ENCODE measurements at places on chromosomes 5 and 9.

GRCh38 chr9:70110194-70111041, 66.8 kb downstream of the MAMDC2 start:
- DNase-seq: no peak

DNA sequence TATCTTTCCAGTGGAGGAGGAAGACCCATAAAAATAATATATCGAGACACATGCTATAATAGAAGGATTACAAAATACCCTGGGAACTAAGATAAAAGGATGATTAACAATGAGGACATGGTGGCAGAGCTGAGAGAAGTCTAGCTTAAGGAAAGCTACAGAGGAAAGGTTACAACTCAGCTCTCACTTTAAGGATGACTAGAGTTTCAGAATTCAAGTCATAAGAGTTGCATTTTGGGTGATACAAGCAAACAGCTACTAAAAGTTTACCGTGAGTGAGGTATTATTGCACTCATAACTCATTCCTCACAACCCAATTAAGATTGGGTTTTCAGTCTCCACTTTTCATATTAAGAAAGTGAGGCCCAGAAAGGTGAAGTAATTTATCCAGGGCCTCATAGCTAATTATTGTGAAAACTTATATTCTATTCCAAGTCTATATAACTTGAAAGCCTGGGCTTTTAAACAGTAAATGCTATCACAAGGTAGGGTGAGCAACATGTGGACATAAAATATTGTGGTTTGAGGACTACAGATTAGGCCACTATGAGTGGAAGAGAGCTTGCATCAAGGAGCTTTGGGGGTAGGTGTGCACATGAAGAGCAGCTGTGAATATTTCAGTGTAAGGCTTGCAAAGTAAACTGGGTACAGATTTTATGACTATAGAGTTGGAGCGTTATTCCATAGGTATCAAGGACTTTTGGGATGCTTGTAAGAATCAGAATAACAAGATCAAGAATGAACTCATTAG, 28.0 kb downstream of the JAKMIP2 start:
- no peak for DNase-seq

- DNase-seq: no peak
Observed at GRCh38 chr9:136729144-136729543, 13.6 kb downstream of the LCN10 start.

DNA sequence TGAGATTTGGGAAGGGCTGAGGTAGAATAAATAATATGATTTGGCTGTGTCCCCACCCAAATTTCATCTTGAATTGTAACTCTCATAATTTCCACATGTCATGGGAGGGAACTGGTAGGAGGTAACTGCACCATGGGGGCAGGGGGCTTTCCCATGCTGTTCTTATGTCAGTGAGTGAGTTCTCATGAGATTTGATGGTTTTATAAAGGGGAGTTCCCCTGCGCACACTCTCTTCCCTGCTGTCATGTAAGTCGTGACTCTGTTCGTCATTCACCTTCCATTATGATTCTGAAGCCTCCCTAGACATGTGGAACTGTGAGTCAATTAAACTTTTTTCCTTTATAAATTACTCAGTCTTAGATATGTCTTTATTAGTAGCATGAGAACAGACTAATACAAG, 115.5 kb upstream of the STARD4 start:
- DNase-seq: no peak

GRCh38 chr5:141508798-141509611, 20.1 kb downstream of the PCDHGC5 start:
- DNase-seq: no peak

- no peak for DNase-seq
Observed at GRCh38 chr9:70856411-70856810, 265.0 kb downstream of the TRPM3 start.

GRCh38 chr5:23507278-23507685, at the start of gene PRDM9:
TSS of gene PRDM9 (plus strand) at chr5:23507609. CDS start at chr5:23509034, 1,425 bp downstream.
- DNase-seq: no peak

DNA sequence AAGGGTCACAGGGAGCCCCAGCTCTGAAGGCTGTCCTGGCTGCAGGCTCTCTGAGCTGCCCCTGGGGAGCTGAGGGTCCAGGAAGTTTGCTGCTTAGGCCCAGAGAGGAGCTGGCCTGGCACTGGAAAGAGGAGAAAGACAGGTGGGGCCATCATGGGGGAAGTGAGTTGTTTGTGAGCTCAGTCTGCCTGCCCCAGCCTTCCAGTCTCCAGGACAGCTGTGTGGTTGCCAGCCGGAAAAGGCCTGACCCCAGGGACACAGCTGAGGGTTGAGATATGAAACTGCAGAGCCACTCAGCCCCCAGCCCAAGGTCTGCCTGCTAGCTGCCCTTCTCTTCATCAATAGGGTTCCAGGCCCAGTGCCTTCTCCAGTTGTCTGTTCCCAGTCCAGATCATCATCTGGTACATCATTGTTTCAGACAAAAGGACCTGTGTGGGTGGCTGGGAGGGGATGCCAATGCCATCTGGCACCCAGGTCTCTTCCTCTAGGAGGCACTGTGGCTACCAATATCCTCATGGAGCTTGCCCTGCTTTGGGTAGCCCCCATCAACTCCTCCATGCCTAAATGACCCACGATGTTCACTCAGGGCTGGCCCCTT, 4.3 kb upstream of the DDX41 start:
- no peak for DNase-seq

GRCh38 chr5:88116396-88116795, 152.2 kb downstream of the TMEM161B start:
- no peak for DNase-seq

- DNase-seq: no peak
Observed at GRCh38 chr5:138945421-138946240, 70.5 kb upstream of the LRRTM2 start.

GRCh38 chr9:126894052-126894603, 20.5 kb upstream of the RALGPS1 start:
- DNase-seq: no peak

All from effector CD4-positive, alpha-beta T cell (primary cell).